CD4-positive, CD25-positive, alpha-beta regulatory T cell (primary cell): ENCODE measurements at places on chromosomes 1 and 21.

- DNase-seq, result peak; percentile 52
These were observed 22.8 kb downstream of the LHX4 start for GRCh38 chr1:180252638-180253536.

GRCh38 chr21:35563885-35564451 is 496.4 kb downstream of the SETD4 start:
- no peak for DNase-seq

- DNase-seq, result no peak
These were observed 200.4 kb downstream of the LYPLAL1 start for GRCh38 chr1:219374046-219374566.

GRCh38 chr1:206703661-206704060 is 19.0 kb downstream of the MAPKAPK2 start:
- DNase-seq, result peak; percentile 27
